ENCODE measurements at places on chromosomes 16 and 17.

- DNase-seq: no peak
Observed at GRCh38 chr16:7997966-7998365, 592.3 kb downstream of the TMEM114 start.

DNA sequence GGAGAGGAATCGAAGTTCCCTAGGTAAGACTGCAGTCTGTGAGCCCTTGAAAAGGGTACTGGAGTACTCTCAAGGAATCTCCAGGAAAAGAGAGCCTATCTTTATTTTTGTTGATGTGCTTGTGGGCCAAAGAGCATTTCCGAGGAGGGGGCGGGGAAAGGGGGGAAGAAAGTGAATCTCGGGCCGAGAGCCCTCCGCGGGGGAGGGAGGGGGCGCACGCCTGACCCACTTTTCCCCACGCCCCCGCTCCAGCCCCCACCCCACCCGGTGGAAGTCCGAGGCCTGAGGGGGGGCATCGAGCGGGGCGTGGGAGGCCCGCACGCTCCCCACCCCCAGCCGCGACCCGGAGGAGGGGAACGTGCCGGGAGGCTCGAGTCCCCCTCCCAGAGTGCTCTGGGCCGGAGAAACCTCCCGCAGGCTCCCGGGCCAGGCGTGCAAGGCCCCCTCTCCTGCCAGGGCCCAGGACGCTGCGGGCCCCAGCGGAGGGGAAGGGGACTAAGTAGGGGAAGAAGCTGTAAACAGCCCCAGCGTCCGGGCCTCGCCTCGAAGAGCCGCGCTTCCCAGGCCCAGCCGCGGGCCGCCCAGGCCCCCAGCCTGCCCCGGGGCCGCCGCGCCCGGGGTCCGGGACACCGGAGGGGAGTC, 444 bp downstream of the HELZ start:
- no peak for DNase-seq

GRCh38 chr17:78986048-78986648, 6.4 kb upstream of the LGALS3BP start:
- peak; percentile 33 for DNase-seq

GRCh38 chr16:85281181-85281580, 168.9 kb upstream of the CIBAR2 start:
- DNase-seq: no peak

- DNase-seq: no peak
Observed at GRCh38 chr16:86355531-86355930, 154.8 kb upstream of the FOXF1 start.

- DNase-seq: no peak
Observed at GRCh38 chr16:89308391-89309333, 91.2 kb downstream of the ZNF778 start.

DNA sequence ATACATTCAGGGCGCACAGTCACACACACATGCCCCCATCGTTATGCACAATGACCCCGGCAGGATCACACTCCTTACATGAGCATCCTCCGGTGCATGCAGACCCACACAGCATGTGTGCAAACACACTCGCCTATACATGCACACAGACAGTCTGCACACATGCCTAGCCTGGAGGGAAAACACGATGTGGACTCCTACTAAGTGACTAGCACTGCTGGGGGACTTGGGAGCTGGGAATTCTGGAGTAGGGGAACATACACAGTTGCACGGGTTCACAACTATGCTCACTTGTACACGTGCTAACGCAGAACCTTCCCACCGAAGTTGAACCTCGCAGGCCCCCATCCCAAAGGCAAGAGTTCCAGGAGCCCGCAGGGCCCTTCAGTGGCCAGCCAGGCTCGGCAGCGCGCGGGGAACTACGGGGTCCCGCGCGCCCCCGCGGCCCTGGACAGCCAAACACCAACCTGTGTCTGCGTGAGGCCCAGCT, 2.0 kb downstream of the DLX3 start:
- no peak for DNase-seq

GRCh38 chr16:17206712-17207111, 264.0 kb downstream of the XYLT1 start:
- DNase-seq: no peak

DNA sequence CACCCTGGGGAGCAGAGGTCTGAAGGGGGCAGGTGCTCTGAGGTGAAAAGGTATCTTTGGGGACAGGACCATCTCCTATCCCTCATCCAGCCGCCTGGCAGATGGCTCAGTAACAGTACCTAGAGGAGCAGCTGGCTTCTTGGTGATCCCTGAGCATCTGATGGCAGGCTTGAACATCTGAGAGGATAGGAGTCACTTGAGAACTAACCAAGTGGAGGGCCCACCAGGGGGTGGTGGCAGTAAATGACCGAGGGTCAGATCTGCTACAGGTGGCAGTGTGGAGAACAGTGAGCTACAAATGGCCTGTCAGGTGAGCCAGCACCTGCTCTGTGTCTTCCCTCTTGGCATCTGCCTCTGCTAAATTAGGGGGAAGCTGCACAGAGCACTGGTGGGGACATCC, 13.8 kb downstream of the HROB start:
- DNase-seq: no peak

DNA sequence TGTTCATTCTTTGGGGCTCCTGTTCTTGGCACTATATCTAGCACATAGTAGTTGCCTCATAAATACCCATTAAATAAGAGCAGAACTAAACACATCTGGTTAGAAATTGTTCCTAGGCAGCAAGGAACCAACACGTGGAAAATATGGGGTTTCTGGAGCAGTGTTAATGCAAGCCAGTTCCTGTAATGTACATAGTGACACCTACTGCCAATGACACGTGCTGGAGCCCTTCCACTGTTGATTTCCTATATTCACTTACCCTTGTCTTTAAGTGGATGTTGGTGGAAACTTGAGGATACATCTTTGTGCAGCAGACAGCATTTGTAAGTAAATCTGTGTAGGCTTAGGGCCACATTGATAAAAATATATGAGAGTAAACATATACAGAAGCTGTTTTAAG, 1.6 kb upstream of the IRF8 start:
- DNase-seq: no peak

DNA sequence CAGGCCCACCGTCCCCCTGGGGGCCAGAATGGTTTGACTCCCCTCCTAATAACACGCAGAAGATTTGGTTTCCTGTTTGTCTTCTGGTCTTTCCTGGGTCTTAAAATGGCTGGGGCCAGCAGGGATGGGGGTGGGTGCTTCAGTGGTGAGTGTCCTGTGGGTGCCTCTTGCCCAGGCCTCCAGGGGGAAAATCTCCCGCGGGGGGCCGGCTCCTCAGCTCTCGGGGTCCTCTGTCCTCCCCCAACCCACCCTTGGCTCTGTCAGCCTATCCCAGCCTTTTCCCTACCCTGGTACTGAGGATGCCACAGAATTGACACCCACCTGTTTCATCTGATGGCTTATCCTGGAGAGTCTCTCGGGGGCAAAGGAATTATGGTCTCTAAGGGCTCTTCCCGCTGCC, 23.8 kb upstream of the SDR42E2 start:
- DNase-seq: no peak

DNA sequence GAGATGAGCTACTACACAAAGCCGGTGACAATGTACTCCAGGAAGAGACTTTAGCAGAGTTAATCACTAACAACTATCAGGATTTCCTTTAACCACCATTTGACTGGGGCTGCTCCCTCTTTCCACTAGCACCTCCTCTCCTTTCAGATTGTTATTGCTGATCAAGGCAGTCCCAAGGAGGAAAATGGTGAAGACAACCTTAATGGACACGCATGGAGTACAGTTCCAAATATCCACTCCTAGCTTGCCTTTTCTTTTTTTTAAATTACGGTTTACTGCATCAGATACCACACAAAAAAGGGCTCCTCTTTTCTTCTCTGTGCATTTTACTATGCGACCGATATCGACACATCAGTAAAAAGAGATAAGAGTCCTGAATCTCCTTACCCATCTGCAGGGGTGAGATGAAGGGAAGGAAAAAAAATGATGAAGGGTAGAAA, 30.9 kb downstream of the FAM222B start:
- peak; percentile 15 for DNase-seq

DNA sequence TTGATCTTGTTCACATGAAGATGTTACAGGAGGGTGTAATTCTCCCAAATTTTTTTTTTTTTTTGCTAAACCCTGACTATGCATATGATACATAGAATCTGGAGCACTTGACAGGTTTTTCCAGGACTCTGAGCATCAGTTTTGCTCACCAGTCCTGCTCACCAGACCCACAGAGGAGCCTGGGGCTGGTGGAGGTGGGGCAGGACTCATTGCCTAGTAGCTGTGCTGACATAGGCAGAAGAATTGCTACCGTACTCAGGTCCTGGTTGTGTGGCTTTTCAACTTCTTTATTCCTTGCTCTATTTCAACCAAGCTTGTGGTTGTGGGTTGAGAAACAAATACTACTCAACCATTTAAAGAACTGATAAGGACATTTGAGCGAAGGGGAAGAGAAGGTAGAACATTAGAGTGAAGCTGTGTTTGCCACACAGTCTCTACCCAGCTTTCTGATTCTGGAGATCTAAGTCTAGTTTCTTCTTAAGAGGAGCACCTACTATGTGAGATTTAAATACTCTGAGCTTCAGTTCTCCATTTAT, 212.4 kb downstream of the UTP18 start:
- no peak for DNase-seq

- peak; percentile 36 for DNase-seq
Observed at GRCh38 chr17:74198694-74199093, 4.8 kb upstream of the RPL38 start.

DNA sequence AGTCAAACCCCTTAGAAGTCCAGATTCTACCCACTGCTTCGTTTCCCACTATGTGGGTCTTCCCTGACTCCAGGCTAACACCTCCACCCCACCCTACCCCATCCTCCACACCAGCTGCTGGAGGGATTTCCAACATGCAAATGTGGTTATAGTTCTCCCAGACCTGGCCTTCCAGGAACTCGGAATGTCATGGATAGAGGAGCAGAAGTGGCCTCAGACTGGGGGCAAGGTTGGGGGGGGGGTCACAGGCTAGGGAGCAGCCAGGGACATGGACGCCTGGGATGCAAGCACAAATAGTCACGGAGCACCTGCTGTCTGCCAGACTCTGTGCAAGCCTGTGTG, 2.0 kb downstream of the CAMKK1 start:
- DNase-seq: no peak

DNA sequence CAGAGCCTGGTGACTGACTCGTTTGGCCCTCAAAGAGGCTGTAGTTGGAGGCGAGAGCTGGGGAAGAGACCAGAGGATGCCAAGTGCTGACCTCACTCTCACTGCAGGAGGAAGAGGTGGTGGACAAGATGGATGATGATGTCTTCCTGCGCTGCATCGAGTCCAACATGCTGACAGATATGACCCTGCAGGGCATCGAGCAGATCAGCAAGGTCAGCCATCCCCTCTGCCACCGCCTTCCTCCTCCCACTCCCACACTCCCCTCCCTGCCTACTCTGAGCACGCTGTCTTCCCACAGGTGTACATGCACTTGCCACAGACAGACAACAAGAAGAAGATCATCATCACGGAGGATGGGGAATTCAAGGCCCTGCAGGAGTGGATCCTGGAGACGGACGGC, 26.9 kb downstream of the POLR2A start:
- DNase-seq: no peak

DNA sequence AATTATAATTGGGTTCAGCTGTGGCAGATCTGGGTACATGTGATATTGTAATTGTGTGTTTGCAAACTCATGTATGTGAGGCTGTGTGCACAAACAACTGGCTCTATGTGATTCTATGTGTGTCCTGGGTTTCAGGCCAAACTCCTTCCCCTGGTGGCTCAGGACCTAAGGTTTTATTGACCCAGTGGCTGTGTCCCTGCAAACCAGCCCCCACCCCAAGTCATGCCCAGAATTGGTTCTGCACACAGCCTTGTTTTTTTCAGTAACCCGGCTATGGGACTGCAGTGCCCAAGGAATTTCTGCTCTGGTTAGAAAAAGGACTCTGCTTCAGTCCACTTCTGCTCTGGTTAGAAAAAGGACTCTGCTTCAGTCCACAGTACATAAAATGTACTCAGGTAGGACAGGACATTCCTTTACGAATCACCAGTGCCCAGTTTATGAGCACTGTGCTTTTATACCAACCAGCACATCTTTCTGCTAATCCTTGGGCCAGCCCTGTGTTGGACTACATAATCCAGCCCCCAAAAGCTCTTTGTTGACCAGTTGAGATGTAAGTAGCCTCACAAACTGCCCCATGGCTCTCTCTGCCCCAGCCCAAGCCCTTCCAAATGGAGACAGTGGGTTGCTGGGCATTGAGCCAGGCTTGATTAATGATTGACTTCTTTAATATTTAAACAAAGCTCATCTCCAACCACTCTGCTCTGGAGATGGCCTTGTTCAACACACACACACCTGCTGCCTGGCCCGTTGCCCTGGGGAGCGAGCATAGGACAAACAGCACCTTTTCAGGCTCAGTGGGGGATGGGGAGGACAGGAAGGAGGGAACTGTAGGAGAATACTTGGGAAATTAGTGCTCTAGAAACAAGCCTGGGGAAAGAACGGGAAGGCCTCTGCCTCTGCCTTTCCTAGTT, 2.9 kb upstream of the KCNH6 start:
- no peak for DNase-seq

DNA sequence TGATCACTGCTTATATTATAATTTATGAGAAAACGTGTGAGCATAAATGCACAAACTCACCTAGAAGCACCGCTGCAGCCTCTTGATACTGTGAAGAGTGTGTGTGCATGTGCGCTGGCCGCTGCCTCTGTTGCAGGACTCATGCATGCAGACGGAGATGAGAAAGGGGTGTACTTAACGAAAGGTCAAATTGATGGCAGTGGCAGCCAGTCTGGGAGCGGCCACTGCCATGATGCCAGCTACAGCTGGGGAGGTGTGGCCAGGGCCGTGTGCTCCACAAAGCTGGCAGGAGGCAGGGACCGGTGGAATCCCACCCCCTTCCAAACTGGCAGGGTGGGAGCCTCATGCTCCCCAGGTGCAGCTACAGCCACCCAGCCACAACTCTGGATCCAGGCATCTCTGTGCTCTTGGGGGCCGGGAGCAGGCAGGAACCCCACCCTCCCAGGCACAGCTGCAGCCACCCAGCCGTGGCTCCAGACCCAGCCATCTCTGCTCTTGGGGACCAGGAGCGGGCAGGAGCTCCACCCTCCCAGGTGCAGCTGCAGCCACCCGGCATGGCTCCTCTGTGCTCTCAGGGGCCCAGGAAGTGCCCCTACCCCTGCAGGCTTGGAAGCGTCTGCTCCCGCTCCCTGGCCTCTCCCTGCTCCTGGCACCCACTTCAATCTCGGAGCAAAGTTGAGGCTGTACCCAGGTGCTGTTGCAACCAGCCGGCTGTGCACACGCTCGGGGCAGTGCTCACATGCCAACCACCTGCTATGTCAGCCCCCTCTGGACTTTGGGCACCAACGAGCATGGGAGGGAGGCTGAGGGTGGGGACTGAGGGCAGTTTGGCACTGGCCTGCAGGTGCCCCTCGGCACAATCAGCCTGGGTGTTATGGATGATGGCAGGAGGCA, 77.5 kb upstream of the CHMP6 start:
- DNase-seq: no peak
